ENCODE measurements at places on chromosomes 5 and 9.

DNA sequence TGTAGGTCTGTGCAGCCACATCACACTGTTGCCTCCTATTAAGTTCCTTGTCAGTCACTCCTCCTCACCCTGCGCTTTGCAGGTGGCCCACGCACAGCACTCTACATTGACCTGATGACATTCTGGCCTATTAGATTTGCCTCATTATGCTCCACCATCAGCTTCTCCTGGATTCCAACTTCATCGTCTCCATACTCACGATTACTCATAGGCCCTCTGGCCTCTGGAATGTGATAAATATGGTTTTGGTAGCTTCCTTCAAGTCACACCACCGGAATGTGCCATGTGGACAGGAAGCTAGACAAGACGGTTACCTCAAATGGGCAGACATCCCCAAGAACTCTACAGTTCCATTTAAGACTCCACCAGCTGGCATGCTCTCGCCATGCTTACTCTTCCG is 158.0 kb upstream of the LHFPL2 start:
- DNase-seq = no peak

DNA sequence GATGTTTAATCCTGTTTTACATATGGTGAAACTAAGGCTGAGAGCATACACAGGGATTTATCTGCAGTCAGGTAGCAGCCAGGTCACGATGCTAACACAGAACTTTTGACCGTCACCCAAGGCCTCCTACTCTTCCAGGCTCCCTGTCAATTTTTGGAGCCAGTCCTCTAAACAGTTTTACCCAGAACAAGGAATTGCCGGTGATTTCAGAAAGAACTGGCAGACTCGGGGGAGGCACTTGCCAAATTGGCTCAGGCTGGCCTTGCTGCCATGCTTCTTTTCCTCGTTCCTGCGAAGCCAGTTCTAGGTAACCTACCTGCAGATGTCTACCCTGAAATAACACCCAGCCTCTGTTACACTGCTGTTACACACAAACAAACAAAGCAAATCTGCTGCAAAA is 21.2 kb downstream of the GRIA1 start:
- no peak for DNase-seq

DNA sequence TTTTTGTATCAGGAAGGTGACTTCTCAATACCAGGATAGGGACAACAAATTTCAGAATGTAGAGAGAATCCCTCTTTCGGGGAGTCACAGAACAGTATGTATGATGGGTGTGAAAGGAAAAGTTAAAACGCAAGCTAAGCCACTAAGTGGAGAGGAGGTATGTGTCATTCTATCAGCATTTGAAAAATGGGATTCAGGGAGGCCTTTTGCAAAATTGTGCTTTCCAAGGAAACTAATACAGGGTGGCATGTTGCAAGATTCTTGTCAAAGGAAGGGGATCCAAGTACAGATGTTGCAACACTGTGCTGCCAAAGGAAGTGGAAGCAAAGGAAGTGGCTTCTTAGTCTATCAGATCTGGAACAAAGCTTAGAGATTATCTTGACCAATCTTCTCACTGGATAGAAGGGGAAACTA is 12.6 kb upstream of the TNIP1 start:
- DNase-seq = no peak

DNA sequence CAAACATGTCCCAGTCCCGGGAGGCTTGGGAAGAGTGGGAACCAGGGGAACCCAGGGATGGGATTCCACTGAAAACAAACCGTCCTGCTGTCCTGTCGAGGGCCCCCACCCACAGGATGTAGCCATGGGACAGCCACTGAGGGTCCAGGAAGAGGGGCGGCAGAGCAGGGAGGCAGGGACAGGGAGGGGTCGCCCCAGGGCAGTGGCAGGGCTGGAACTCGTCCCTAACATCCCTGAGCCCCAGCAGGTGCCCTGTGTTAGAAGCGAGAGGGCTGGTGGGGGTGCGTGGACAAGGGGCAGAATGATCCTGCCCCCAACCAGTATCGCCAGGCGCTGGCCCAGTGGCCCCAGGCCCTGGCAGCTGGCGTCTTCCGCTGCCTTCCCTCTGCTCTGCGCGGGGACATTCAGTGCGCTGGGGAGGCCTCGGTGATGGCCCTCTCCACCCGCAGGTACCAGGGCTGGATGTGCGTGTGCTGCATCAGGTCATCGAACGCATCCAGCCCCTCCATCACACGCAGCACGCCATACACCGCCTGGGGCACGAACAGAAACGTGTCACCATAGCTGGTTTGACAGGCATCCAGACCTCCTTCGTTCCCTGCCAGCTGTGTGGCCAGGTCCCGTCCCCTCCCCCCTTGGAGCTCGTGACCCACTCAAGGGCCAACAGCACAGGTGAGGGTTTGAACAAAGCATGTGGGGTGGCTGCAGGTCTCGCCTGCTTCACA is 6.6 kb downstream of the PTGES2 start:
- DNase-seq = no peak

- DNase-seq = no peak
Measured at GRCh38 chr9:135350003-135350315, 129.6 kb upstream of the PPP1R26 start.

DNA sequence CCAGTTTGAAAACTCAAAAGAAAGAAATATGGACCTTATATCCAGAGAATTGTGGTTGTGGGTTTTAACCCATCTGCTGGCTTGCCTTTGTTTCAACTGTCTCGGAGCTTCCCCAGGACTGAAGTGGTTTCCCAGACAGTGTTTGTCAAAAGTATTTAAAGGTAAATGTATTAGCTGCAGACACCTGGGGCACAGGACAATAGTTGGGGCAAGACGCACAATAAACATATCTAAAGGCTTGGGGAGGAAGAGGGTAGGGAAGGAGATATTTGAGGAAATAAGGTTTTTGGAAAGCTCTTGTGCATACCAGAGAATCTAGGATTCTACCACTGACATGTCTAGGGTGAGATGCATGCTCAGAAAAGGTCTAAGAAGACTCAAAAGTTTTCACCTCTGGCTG is 99.0 kb downstream of the ADAMTS2 start:
- no peak for DNase-seq

DNA sequence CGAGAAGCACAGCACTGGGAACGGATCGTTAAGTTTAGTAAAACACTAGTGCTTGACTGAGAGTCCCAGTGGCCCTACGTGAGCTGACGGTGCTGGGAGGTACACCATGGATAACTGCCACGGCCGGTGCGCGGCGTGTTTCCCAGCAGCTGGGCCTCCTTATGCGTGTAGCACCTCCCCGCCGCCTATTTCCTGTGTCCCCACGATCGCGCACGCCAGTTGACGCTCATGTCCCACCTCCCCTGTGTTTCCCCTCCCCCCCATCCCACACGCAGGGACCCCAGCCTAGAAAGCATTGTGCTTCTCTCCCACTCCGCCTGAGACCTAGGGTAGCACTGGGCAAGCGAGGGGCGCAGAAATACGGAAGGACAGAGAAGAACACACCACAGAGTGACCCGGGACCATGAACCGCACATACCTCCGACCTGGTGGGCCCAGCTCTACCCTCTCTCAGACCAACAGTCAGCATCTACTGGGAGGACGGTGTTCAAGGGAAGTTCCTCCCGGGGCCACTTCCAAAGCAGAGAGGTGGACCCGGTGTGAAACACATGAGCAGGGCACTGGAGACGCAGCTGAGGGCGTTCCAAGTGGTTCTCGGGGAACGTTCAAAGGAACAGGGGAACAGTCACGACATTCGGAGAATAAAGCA is 45.6 kb downstream of the DBH start:
- no peak for DNase-seq

- DNase-seq = no peak
Measured at GRCh38 chr5:133088064-133088463, 36.3 kb downstream of the HSPA4 start.

DNA sequence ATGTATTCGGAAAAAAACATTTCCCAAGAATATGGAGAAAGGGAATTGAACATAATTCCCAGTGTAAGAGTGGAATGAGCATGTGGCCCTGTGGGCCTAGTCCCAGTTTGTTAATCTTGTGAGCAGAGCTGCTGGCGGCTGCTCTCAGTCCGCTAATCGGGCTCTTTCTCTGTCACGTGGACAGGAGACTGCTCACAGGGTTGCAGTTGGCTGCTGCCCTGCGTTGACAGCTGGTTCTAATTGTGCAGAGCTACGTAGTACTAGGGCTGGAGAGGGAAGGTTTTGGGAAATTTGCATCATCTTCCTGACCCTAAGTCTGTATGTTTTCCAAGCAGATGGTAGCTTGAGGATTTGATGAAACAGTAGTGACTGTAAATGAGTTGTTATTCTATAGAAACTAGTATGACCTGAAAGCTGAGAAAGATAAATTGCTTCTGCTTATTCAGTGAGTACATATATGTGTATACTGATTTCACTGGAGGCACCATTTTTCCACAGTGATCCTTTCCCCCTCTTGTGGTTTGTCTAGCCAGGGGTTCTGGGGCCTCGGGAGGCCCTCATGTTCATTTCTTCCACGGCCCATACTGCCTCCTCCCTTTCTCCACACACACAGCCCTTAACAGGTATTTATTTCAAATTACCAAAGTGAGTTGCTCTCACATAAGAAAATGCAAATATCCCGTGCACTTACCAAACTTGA is 100.6 kb downstream of the ANGPTL2 start:
- no peak for DNase-seq

DNA sequence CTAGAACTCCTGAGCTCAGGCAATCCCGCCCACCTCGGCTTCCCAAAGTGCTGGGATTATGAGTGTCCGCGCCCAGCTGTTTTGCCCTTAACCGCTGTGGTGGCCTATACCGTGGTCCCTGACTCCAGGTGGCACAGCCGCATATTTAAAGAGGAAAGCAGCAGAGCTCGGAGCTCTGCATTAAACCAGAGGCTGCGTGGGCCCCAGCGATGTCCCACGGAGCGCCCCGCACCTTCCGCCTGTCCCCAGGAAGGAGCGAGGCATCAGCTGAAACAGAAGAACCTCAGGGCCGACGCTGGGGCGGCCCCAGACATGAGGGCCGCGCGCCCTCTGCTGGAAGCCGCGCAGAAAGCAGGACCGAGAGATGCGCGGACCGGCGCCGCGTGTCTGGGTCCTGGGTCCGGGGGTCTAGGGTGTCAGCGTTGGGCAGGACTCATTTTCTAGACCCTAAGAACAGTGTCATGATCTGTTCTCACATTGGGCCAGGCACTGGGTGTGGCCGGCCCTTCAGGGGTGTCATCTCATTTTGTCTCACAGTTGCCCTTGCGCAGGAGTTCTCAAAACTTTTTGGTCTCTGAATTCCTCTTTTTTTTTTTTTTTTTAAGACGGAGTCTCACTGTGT is 37.7 kb downstream of the LAMC3 start:
- peak; percentile 78 for DNase-seq

DNA sequence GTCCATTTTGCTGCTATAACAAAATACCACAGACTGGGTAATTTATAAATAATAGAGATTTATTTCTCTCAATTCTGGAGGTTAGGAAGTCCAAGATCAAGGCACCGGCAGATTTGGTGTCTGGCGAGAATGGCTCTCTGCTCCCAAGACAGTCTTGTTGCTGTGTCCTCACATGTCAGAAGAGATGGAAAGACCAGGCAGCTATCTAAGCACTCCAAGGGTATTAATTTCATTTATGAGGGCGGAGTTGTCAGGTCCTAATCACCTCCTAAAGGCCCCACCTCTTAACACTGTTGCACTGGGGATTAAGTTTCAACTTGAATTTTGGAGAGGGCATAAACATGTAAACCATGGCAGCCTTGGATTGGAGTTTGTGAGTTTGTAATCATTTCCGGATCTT is 30.3 kb downstream of the ADCY2 start:
- no peak for DNase-seq

GRCh38 chr5:107979291-107979690 is 308.6 kb upstream of the EFNA5 start:
- no peak for DNase-seq

- DNase-seq = no peak
Measured at GRCh38 chr5:115333164-115333563, 36.7 kb upstream of the CCDC112 start.

DNA sequence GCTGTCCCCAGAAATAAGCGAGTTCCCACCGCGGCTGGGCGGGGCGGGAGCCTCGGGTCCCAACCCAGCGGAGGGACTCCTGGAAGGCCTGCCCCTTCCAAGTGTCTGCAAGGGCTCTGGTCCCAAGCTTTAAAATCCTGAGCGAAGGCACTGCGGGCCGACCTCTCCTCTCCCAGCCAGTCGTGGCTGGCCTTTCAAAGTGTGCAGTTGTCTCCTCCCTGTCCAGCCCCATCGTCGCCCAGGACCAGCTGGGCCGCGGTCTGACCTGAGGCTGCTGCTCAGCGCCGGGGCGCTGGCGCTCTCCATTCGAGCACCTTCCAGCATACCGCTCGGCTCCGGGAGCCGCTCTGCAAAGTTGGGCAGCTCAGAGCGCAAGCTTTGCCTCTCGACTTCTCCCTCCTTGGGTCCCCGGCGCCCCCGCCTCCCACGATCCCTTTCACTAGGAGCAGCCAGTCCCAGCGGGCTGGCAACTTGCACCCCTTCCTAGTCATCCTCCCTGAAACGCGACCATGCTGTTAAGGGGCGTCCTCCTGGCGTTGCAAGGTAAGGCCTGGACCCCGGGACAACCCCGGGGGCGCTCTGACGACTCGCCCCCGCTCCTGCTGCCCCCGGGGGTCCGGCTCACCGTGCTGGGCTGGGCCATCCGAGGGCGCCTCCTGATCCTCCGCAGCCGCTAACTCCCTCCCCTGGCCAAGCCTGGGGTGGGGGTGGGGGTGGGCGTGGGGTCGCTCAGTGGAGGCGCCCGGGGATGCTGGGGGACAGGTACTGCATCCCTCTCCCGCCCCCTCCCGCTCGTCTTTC is at the start of gene MAMDC2:
TSS of gene MAMDC2 (plus strand) at position 160 of the 801 bp plus-strand sequence. CDS start at position 510, 350 bp downstream.
- peak; percentile 26 for DNase-seq

- peak; percentile 77 for DNase-seq
Measured at GRCh38 chr9:137406876-137407589, 15.9 kb downstream of the EXD3 start.

- no peak for DNase-seq
Measured at GRCh38 chr9:28293369-28294090, 720.2 kb upstream of the C9orf72 start.

GRCh38 chr5:56123531-56124243 is 109.4 kb downstream of the ANKRD55 start:
- DNase-seq = peak; percentile 12

GRCh38 chr5:8123559-8123958 is 254.6 kb downstream of the MTRR start:
- DNase-seq = no peak

- DNase-seq = no peak
Measured at GRCh38 chr9:4424891-4425290, 65.4 kb upstream of the SLC1A1 start.

DNA sequence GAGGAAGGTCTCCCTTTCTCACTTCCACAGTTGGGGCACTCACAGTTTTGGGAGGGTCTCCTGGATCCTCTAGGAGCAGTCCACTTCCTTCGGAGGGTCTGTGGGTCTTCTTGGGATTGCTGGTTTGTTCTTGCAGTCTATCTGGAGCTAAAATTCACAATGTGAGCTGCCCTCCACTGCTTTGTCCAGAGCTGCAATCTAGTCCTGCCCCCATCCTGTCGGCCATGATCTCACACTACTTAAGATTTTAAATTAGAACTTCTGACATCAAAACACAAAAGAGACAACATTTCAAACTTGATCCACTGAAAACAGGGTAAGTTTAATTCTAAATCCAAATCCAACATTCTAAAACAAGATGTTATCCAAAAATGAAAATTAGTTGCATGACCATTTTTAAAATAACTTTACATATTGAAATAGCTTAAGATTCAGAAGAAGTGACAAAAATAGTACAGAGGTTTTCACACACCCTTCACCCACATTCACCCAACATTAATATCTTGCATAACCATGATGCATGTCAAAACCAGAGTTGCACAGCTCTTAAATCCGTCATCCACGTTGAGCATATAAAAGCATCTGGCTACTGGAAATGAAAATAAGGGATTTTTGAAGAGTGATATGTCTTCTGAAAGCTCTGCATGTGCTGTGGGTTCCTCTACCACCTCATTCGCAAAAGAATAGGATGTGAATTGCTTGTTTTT is 113.7 kb upstream of the EPB41L4A start:
- DNase-seq = no peak
